ENCODE measurements at places on chromosomes 7 and 10. TPM values are rescaled to one million over a fixed set of nuclear protein-coding genes. Genes with fewer than 3 reads are reported as not detected.

- DNase-seq = no peak
Observed at GRCh38 chr7:825386-825785, 6.9 kb upstream of the SUN1 start.

- DNase-seq = no peak
Observed at GRCh38 chr10:87705339-87705738, 45.7 kb downstream of the PAPSS2 start.

DNA sequence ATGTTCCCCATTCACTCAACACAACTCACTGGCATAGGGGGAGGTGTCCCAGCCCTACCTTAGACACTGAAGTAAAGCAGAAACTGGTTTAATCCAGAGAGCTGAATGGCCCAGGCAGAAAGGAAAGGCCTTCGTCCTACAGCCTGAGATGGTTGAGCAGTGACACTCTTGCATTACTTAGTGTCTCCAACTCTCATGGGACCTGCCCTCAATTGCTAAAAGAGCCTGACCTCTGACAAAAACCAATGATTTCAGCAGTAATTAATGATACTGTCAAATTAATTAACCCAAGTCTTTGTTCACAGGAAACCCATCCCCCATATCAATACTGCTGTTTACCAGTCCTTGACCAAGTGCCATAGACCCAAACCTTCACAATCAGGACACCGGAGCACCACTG is 48.6 kb downstream of the ICA1 start:
- DNase-seq = no peak

DNA sequence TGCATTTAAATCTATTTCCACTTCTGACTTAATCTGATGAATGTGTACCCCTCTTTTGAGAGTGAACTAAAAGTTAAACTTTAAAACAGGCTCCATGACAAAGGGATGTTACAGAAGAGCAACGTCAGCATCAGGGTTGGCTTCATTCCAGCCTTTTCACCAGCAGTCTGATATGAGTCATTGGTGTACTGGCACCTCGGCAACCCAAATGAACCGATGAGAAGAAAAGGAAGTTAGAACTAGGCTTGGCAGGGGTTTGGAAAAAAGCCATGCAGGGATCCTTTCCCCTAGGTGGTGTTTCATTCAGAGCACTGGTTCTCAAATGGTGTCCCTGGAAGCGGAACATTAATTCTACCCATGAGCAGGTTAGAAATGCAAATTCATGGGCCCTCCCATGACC is 53.6 kb downstream of the SEC61G start:
- DNase-seq = no peak

- no peak for DNase-seq
Observed at GRCh38 chr10:3820255-3820654, 35.2 kb upstream of the KLF6 start.

MBL2 gene
- total RNA-seq = not detected

FXYD4 gene
- not detected for total RNA-seq

AMPH gene
- total RNA-seq = 31.0 TPM

Measured in frontal cortex (tissue), 4 donors.